ENCODE measurements at places on chromosomes 3 and 15. TPM values are rescaled to one million over a fixed set of nuclear protein-coding genes. Genes with fewer than 3 reads are reported as not detected.
A peak's percentile ranks its signal among the peaks of the same experiment; 100 is the strongest.

DNA sequence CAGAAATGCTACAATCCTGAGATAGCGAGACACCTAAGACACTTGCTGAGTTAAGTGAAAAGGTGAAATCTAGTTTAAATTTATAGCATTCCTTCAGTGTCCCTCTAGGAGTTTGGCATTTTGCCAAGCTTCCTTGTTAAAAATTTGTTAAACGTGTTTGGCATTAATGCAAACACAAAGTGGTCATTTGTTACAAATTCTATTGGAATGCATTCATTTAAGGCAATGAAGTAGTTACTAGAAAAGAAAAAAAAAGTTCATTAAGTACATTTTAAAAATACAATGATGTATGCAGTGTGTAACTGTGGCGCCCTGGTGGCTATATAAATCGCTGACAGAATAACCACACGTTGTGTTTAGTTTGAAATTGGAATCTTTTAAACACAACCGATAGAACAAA lies 31.3 kb upstream of the WNT5A start:
- peak; percentile 69 for DNase-seq

SLC28A1 gene
- not detected for polyA plus RNA-seq

- no peak for DNase-seq
These were observed 4.8 kb downstream of the SEMA4B start for GRCh38 chr15:90205886-90206285.

- DNase-seq: no peak
These were observed 147.3 kb downstream of the SMAD6 start for GRCh38 chr15:66849393-66849745.

OR5K2 gene
- polyA plus RNA-seq: not detected

PLA2G4F gene
- not detected for polyA plus RNA-seq

Data from fibroblast of lung (primary cell).